ENCODE measurements at places on chromosomes 3 and 15.

- no peak for DNase-seq
These were observed 52.6 kb downstream of the TBC1D2B start for GRCh38 chr15:78024883-78025282.

DNA sequence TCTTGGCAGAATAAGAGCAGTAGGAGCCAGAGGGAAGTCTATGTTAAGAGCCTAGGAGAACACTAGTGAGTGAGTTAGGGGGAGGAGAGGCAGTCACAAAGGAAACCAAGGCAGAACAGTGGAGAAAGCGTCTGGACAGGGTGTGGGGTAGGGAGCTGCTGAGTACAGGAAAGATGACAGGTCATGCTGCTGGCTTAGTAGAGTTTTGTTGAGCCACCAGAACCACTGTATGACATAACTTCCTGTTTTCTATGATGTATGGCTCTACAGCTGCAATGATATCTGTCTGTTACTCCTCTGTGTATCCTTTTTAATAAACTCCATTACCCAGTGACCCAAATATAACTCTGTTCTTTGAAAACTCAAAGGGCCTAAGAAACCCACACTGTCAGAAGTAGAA, 10.6 kb upstream of the STT3B start:
- DNase-seq, result no peak

GRCh38 chr3:52524752-52525679, 8.6 kb downstream of the NT5DC2 start:
- DNase-seq, result no peak

DNA sequence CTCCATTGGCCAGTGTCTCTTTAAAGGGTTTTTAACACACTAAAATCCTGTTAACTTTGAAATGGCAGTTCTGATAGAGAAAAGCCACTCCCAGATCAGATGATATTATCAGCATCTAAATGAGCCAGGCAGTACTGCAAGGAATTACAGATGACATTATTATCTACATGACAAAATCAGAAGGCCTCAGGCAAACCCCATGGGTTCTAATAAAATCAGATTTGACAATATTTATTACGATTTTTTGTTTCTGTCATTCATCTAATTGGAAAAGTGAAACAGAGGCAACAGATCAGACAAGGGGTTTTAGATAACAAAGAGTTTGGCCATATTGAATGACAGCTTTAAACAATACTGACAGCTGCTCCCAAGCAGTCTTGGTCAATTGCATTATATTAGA, 112.7 kb downstream of the FEZF2 start:
- DNase-seq, result no peak

Data from NCI-H187 treated with DMSO at 0.1 percent for 48 hours (cell line).